Body of pancreas (tissue), 4 donors: ENCODE measurements at places on chromosomes 4 and X. TPM values are rescaled to one million over a fixed set of nuclear protein-coding genes. Genes with fewer than 3 reads are reported as not detected.

- H3K27ac ChIP-seq: no peak overlapping the region
- H3K4me1 ChIP-seq: peaks cover 5% of the 10 kb centered on the region
- H3K36me3 ChIP-seq: no peaks in the 10 kb centered on the region
- no peak overlapping the region for H3K4me3 ChIP-seq
Measured at GRCh38 chrX:131217989-131218388, 71.1 kb downstream of the IGSF1 start.

DNA sequence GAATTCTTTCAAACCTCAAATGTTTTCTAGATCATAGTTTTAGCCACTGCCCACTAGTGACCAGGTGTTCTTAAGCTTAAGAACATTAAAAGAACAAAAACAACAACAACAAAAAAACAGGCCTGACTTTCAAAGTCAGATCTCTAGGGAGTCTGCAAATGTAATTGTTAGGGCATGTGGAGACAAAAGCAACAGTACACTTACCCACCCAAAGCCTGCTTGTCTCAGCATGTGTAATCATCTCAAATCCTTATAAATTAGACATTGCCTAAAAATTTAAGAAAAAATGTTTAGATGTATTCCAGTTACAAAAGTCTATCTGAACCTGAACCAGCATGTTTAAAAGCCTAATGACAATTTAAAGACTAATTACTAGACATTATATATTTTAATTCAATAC is 79.9 kb downstream of the SLC7A11 start:
- H3K36me3 ChIP-seq: no peaks in the 10 kb centered on the region
- H3K27me3 ChIP-seq: no peaks in the 10 kb centered on the region
- DNase-seq: no peak
- no peak overlapping the region for H3K4me3 ChIP-seq
- no peaks in the 10 kb centered on the region for H3K4me1 ChIP-seq

- no peaks in the 10 kb centered on the region for H3K36me3 ChIP-seq
- H3K4me3 ChIP-seq: no peak overlapping the region
- H3K27ac ChIP-seq: no peak overlapping the region
- H3K27me3 ChIP-seq: no peaks in the 10 kb centered on the region
- DNase-seq: no peak
Measured at GRCh38 chr4:65195666-65196065, 474.6 kb downstream of the EPHA5 start.

DNA sequence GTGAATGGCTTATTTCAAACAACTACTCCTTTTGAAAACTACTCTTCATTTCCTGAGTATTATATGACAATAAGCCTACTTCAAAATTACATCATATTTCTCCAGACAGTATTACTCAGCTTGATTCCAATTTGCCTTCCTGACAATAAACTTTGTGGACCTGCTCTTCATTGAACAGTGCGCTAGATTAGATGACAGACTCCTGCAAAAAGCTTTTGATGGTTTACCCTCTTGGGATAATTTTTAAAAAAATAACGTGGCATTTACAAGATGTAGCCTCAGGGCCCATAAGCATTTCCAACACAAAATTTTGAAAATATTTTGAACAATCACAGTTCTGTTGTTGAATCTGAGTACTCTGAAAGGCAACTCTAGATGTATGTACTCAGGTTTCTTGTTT is 25.9 kb downstream of the MGAT4D start:
- no peaks in the 10 kb centered on the region for H3K36me3 ChIP-seq
- H3K27ac ChIP-seq: no peak overlapping the region
- no peak for DNase-seq

GRCh38 chr4:147984065-147984777 is 252.3 kb downstream of the ARHGAP10 start:
- no peaks in the 10 kb centered on the region for H3K4me1 ChIP-seq
- no peak overlapping the region for H3K27ac ChIP-seq
- no peaks in the 10 kb centered on the region for H3K27me3 ChIP-seq
- no peak overlapping the region for H3K4me3 ChIP-seq

DNA sequence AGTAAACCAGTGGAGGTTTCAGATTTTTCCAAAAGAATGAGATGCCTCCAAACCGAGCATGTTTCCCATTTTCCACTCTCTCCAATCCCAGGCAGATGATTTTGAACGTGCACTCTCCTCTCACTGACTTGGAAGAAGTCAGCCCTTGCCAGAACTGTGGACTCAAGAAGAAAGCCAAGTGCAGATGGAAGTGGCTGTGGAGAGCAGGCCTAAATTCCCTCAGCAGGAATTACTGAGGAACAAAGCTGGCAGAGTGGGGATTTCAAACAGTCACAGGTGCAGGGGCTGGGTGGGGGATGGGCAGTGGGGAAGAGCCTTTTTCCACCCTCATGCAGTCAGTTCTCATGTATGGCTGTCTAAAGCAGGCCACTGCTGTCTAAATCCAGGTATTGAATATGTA is 83.5 kb upstream of the PLAC1 start:
- no peaks in the 10 kb centered on the region for H3K27me3 ChIP-seq
- no peaks in the 10 kb centered on the region for H3K36me3 ChIP-seq
- no peak overlapping the region for H3K27ac ChIP-seq
- H3K4me1 ChIP-seq: no peaks in the 10 kb centered on the region
- no peak overlapping the region for H3K4me3 ChIP-seq
- no peak for DNase-seq

DNA sequence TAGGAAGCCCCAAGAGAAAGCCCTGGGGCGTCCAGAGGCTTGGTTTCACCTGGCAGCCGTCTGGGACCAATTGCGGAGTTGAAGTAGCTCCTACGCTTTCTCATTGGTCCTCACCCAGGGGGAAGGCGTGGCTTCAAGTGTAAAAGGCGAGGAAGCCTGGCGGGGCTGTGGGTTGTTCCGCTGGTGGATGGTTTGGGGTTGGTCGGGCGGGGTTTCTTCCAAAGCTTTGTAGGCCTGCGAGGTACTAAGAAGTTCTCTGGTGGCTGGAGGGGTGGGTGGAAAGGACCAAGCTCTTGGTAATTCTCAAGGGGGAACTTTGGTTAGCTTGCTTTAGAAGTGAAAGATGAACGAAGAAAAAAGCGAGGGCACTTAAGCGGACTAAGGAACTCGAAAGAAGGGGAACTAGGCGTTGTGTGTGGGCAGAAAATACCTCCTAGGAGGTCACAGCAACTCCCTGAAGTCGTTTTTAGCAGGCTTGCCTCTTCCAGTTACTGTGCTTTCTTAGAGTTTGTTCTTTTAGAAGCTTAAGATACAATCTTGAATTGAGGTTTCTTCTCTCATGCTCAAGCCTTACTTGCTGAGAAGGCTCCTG is 36.6 kb downstream of the CCNG2 start:
- H3K36me3 ChIP-seq: no peaks in the 10 kb centered on the region
- no peak overlapping the region for H3K27ac ChIP-seq
- H3K4me1 ChIP-seq: no peaks in the 10 kb centered on the region
- peak; percentile 53 for DNase-seq
- H3K27me3 ChIP-seq: no peaks in the 10 kb centered on the region

GRCh38 chrX:133921764-133922389 is 63.5 kb downstream of the GPC3 start:
- H3K27me3 ChIP-seq: no peaks in the 10 kb centered on the region
- H3K4me3 ChIP-seq: no peak overlapping the region
- no peak overlapping the region for H3K27ac ChIP-seq
- DNase-seq: peak; percentile 71

GRCh38 chr4:23973308-23973855 is 83.5 kb upstream of the PPARGC1A start:
- no peak for DNase-seq
- H3K36me3 ChIP-seq: no peaks in the 10 kb centered on the region
- no peaks in the 10 kb centered on the region for H3K27me3 ChIP-seq
- H3K4me1 ChIP-seq: no peaks in the 10 kb centered on the region

DNA sequence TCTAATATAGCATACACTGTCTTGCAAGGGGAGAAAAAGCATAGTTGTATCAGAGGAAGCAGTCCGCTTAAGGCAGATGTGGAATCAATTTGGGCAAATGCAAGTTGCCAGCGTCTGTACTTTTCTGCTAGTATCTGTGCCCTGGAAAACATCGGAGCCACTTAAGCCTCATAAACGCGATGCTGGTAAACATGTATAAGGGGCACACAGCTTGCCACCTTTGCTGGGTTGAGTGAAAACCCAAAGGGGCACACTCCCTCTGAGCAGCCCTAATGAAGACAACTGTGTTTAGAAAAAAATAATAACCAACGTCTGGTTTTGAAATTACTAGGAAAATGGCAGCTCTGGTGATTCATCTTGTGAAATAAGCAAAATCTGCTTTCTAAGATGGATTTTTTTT is 24.3 kb downstream of the SMIM20 start:
- H3K4me3 ChIP-seq: no peak overlapping the region
- no peak for DNase-seq

- H3K4me3 ChIP-seq: no peak overlapping the region
- H3K27me3 ChIP-seq: no peaks in the 10 kb centered on the region
- DNase-seq: no peak
- no peaks in the 10 kb centered on the region for H3K4me1 ChIP-seq
- H3K27ac ChIP-seq: no peak overlapping the region
- H3K36me3 ChIP-seq: no peaks in the 10 kb centered on the region
Measured at GRCh38 chr4:125389713-125390112, 75.0 kb downstream of the FAT4 start.

- no peaks in the 10 kb centered on the region for H3K36me3 ChIP-seq
- H3K4me3 ChIP-seq: no peak overlapping the region
- H3K27ac ChIP-seq: no peak overlapping the region
Measured at GRCh38 chrX:40279091-40279430, 181.3 kb upstream of the BCOR start.

DNA sequence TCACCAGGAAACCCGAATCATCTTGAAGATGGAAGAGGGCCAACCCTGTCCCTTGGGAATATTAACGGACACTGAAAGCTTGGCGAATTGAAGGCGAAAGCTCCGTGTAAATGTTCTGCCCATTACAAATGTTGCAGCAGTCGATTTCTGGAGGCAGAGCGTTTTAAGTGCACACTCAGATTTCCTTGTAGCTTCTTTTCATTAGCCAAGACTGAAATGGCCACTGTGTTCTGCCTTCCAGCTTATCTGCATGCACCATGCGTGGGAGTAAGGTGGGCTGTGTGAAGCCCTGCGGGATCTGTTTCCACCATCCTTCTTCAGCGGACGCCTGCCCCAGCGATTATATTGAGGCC is 1.3 kb downstream of the SMIM20 start:
- no peak overlapping the region for H3K27ac ChIP-seq
- peaks cover 18% of the 10 kb centered on the region for H3K4me1 ChIP-seq
- peak; percentile 27 for DNase-seq
- no peaks in the 10 kb centered on the region for H3K27me3 ChIP-seq
- H3K36me3 ChIP-seq: no peaks in the 10 kb centered on the region
- no peak overlapping the region for H3K4me3 ChIP-seq

- H3K27ac ChIP-seq: no peak overlapping the region
- H3K4me1 ChIP-seq: no peaks in the 10 kb centered on the region
- no peak overlapping the region for H3K4me3 ChIP-seq
- no peaks in the 10 kb centered on the region for H3K36me3 ChIP-seq
Measured at GRCh38 chr4:184039963-184040383, 134.9 kb downstream of the STOX2 start.

GRCh38 chr4:125123570-125124109 is 191.1 kb upstream of the FAT4 start:
- no peaks in the 10 kb centered on the region for H3K36me3 ChIP-seq
- H3K27me3 ChIP-seq: no peaks in the 10 kb centered on the region
- H3K4me3 ChIP-seq: no peak overlapping the region
- no peak overlapping the region for H3K27ac ChIP-seq

GRCh38 chrX:53421772-53422085 is 725 bp downstream of the SMC1A start:
- H3K27me3 ChIP-seq: no peaks in the 10 kb centered on the region
- H3K27ac ChIP-seq: peak overlapping the region; percentile 83
- H3K4me1 ChIP-seq: peaks cover 12% of the 10 kb centered on the region
- DNase-seq: no peak
- H3K4me3 ChIP-seq: peak overlapping the region; percentile 34
- H3K36me3 ChIP-seq: no peaks in the 10 kb centered on the region

DNA sequence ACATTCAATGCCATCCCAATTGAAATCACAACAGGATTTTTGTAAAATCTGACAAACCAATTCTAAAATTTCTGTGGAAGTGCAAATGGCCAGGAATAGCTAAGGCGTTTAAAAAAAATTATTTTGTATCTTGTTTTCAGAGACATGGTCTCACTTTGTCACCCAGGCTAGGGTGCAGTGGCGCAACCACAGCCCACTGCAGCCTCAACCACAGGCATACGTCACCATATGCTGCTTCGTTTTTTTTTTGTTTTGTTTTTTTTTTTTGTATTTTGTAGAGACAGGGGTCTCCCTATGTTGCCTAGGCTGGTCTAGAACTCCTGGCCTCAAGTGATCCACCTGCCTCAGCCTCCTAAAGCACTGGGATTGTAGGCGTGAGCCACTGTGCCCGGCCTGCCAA is 24.5 kb downstream of the ZNF41 start:
- H3K4me1 ChIP-seq: no peaks in the 10 kb centered on the region
- H3K36me3 ChIP-seq: no peaks in the 10 kb centered on the region
- H3K27me3 ChIP-seq: no peaks in the 10 kb centered on the region

The SSX4B gene
- not detected for total RNA-seq

The GIMD1 gene
- total RNA-seq: not detected

The TCEAL2 gene
- total RNA-seq: 1.3 TPM

The NAP1L2 gene
- total RNA-seq: 0.66 TPM

The SPANXA2 gene
- not detected for total RNA-seq

The NXF3 gene
- 0.26 TPM for total RNA-seq
